Stimulated activated CD4-positive, alpha-beta T cell treated with anti-CD3 and anti-CD28 coated beads, TNF-alpha, amount 100 ng/mL, for 48 hours (primary cell): ENCODE measurements at places on chromosomes 5 and 9.

- no peak for DNase-seq
Measured at GRCh38 chr9:80197661-80198060, 625.9 kb downstream of the TLE4 start.

DNA sequence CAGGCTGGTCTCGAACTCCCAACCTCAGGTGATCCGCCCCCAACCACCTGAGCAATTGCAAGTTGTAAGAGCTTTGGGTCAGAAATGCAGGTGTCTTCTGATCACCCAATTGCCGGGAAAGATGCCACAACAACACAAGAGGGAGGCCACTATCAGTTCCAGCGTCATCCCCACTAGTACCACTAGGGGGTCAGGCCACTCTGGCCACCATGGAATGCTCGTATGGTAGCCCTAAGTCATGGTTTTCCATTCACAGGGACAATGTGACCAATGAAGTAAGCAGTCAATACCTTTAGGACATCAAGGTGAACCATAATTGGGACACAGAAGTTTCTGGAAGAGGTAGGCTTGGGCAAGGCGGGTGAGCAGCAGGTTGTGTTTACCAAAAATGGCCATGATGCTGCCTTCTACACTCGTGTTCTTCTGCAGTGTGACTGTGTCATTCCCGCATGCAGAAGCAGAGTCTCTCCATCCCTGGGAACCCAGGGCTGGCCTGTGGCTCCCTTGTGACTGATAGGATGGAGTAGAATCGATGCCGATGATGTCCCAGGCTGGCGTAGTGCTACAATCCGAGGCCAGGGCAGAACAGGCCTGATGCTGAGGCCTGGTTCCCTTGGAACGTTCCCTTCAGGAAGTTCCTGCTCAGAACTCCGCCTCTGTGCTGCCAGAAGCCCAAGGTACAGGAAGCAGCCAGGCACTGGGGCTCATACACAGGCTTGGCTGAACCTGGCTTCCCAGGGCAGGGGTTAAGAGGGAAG lies 42.2 kb upstream of the ANKRD33B start:
- no peak for DNase-seq

- DNase-seq: no peak
Measured at GRCh38 chr5:155089643-155090042, 76.1 kb downstream of the KIF4B start.

DNA sequence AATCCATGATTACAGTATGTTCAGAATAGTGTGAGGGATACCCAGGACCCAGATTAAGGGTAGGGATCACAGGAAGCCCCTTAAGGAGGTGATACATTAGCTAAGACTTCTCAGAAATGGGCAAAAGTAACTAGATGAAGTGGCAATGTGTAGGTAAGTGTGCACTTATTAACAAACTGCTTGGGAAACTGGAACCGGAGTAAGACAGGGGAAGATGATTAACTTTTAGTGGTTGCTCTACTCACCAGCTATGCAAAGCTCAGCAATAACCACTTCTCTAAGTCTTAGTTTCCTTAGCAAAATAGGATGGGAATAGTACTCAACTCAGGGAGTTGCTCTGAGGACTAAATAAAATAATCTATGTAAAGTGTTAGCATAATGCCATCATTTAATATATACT lies 182.2 kb downstream of the MCTP1 start:
- DNase-seq: no peak

DNA sequence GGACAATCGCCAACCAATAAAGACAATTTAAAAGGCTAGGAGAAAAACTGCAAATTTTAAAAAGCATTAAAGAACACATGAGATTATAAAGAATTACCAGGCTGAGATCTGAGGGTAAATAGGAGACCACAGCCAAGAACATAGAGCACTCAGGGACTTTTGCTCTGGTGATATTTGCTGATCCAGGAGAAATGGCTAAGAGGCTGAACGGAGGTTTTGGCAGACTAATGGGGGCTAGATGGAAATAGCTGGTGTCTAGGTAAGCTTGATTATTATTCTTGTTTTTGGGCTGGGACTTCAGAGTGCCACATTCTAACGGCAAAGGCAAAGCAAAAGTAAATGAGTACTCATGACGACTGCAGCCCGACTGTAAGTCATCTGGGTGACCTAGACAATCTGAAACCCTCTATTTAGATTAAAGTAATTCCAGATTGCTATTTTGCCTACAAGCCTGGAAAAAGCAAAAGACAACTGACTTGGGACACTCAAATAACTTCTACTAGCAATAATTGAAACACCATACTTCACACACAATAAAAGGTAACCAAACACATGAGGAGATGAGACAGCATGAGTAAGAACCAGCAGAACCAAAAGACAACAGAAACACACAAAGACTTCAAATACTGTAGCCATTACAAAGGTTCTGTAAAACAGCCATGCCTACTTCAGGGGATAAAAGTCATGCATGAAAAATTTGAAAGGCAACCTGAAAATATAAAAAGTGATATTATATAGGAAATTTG lies 68.8 kb downstream of the JAKMIP2 start:
- DNase-seq: no peak

GRCh38 chr9:77601476-77602099 lies 46.5 kb downstream of the GNA14 start:
- DNase-seq: no peak

DNA sequence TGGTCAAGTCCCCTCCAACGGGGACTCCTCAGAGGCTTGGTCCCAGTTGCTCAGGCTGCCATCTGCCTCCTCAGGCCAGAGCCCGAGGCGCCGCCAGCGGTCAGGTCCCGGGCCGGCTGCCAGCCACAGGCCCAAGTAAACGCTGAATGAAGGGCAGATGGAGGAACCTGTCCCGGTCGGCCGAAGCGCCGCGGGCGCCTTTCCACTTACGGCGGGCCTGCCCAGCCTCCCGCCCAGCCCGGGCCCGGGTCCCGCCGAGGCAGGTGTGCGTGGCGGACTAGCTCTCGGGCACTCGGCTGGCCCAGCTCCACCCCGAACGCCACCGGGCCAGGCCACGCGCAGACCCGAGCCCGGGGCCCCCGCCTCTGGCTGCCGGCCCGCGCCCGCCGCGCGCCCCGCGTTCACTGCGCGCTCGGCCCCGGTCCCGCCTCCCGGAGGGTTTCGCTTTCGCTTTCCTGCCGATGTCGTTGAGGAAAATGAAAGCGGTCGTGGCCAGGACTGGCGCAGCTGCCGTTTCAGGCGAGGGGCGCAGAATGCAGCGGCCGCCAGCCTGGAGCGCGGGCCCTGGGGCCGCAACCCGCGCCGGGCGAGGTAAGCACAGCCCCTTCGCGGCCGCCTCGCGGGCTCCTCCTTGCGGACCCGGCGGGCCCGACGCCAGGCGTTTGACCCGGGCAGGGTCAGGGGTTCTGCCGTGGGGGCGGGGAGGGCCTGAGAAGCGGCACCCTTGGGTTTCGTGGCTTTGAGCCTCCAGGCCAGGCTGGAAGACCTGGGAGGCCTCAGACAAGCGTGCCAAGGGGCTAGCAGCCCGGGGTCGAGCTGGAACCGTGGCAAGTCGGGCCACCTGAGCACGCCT lies 41.2 kb downstream of the SLC22A5 start:
- peak; percentile 70 for DNase-seq

DNA sequence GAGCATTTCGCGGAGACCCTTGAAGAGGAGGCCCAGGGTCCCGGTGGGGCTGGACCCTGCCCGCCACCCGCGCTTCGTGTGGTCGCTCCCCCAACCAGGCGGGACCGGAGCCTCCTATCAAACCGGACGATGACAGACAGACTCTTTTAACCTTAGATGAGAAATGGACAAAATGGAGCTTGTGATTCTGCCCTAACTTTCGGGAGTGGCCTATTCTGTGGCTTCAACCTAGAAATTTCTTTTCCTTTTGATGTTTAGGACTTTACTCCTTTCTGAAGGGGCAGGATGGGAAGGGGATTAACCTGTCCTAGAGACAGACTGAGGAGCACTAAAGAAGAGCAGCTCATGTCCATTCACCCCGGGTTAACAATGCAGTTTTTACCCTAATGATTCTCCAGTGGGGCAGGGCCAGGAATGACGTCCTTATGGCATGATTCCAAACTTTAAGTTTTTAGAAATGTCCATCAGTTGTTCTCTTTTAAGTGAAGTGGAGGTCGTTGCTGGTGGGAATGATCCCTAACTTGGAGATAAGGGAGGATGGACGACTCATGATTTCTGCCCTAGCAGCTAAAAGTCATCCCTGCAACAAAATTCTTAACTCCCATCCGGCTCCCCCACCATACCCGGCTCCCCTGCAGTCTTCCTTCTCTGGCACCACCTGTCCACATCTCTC lies 1.0 kb downstream of the NIPSNAP3A start:
- DNase-seq: no peak

DNA sequence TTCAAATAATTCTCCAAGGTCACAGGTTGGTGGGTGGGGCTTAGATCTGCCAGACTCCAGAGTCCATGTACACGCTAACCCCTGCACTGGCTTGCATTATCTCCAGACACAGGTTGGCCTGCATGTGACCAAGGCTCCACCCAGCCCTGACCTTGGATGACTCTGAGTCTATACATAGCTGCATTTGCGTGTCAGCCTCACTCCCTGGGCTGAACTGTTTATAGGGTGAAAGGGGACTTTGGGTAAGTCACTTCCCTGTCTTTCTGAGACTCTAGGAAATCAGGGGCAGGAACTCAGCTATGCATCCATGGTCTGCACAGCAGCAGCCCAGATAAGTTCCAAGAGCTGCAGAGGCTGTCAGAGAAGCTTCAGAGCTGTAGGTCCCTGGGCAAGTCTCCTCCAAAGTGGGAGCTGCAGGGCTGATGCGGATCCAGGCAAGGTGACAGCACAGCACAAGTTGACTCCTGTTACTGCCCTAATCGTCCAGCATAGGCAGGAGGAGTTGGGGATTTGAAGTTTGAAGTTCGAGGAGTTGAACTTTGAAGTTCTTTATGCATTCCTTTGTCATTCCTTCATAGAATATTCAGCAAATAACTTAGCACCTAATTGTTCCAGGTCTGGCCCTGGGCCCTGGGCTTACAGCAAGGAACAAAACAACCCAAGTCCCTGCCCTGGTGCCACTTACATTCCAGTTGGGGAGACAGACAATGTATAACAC lies 53.4 kb downstream of the SLC22A5 start:
- DNase-seq: no peak
